ENCODE measurements at places on chromosomes 11 and 22.

- no peak for DNase-seq
These were observed 110.6 kb upstream of the NECTIN1 start for GRCh38 chr11:119839476-119840133.

DNA sequence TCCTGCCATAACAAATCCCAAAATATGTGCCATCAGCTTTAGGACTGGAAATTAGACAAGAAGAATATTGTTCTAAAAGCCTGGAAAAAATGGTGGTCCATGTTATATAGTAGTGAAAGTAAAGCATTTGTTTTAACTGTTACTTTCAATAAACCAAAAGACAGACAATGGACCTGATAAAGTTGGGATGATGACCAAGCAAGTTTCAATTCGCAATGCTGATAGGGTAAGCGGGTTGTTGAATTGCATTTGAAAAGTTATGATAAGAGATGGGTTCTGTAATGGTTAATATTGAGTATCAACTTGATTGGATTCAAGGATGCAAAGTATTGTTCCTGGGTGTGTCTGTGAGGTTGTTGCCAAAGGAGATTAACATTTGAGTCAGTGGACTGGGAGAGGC lies 131.9 kb upstream of the ZC3H12C start:
- DNase-seq: no peak

GRCh38 chr11:45431046-45432018 lies 145.2 kb upstream of the SYT13 start:
- no peak for DNase-seq

- no peak for DNase-seq
These were observed at the start of gene SLC25A18 for GRCh38 chr22:17562906-17563870. Gene SLC25A18, plus strand, starts transcription at chr22:17563498. Its CDS starts 16,447 bp downstream, at chr22:17579945.
